ENCODE measurements at places on chromosomes 16 and 17.

GRCh38 chr17:75404731-75405364 lies 630 bp downstream of the GRB2 start:
- peak; percentile 37 for DNase-seq

GRCh38 chr17:57496382-57496781 lies 240.1 kb downstream of the MSI2 start:
- no peak for DNase-seq

DNA sequence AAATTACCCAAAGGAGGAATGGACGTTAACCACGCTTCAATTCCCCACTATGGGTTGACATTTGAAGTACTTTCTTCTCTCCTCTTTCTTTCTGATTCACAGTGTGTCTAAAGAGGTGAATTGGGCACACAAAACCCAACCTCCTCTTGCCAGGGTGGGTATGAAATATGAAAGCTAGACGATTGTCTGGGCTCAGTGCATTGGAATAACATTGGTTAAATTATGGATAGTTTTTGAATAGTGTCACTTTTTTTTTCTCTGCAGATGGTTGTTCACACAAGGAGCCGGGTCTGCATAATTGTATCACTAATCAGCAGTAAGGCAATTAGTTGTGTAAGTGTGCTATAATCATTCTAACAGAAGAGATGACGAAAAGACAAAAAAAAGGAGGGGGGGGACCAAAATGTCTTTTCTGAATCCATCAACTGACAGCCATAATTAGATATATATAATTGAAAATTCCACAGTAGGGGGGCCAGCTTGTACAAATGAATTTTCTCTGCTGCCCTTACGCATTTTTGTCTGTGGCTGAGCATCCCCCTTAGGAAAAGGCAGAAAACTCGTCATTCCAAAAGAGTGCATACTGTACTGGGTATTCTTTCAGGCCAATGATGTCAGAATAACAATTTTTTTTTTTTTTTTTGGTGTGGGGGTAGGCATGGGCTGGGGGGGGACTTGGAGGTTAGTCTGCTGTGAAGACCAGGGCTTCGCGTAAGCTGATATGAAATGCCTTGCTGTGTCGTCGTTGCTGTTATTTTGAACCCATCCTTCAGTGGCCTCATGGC lies 307.5 kb upstream of the SALL1 start:
- DNase-seq: no peak

- DNase-seq: no peak
Measured at GRCh38 chr16:31080756-31081419, 6.7 kb downstream of the ZNF646 start.

DNA sequence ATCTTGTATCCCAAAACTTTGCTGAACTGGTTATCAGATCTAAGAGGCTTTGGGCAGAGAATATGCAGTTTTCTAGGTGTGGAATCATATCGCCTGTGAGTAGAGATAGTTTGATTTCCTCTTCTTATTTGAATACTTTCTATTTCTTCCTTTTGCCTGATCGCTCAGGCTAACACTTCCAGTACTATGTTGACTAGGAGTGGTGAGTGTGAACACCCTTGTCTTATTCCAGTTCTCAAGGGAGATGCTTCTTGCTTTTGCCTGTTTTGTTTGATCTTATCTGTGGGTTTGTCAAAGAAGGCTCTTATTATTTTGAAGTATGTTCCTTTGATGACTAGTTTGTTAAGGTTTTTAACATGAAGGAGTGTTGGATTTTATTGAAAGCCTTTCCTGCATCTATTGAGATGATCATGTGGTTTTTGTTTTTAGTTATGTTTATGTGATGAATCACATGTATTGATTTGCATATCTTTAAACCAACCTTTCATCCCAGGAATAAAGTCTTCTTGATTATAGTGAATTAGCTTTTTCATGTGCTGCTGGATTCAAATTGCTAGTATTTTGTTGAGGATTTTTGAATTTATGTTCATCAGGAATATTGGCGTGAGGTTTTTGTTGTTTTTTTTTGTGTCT lies 17.0 kb upstream of the CCL13 start:
- no peak for DNase-seq

- DNase-seq: no peak
Measured at GRCh38 chr17:67260170-67260987, 15.4 kb upstream of the HELZ start.
